Cardiac muscle cell (in vitro differentiated cells and primary cell): ENCODE measurements at places on chromosomes 16 and 17. TPM values are rescaled to one million over a fixed set of nuclear protein-coding genes. Genes with fewer than 3 reads are reported as not detected.

DNA sequence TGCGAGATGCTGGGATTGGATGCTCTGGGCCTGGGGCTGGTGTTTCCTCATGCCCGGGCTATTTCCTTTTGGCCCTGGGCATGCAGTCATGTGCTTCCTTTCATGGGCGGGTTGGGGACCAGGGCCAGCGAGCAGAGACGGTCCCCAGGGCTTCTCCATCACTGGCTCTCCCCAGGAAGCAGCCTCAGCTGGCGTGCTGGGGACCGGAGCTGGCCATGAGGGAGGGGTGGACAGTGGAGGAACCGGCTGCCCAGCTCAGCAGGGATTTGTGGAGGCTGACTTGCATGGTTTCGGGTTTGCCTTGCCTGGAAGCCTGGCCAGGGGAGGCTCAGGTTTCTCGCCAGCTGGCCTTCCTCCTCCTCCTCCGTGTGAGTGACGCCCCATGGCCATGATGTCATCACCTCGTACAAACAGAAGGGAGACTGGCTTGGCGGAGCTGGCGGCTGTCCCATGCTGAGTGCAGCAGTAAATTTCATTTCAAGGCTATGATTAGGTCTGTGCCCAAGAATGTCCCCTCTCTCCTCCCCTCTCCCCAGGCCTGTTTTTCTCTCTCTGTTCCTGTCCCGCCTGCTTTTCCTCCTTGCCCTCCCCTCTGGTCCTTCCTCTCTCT, 8.9 kb upstream of the TIMP2 start:
- H3K27me3 ChIP-seq: no peaks in the 10 kb centered on the region
- no peaks in the 10 kb centered on the region for H3K4me1 ChIP-seq
- DNase-seq: peak; percentile 99
- no peaks in the 10 kb centered on the region for H3K36me3 ChIP-seq
- H3K27ac ChIP-seq: no peak overlapping the region

Gene AKAP1
- 65.4 and 81.4 TPM in 2 replicates for total RNA-seq

- no peaks in the 10 kb centered on the region for H3K36me3 ChIP-seq
- H3K4me3 ChIP-seq: no peak overlapping the region
- H3K4me1 ChIP-seq: peaks cover 18% of the 10 kb centered on the region
- DNase-seq: no peak
- H3K27ac ChIP-seq: no peak overlapping the region
- H3K27me3 ChIP-seq: no peaks in the 10 kb centered on the region
These were observed 173.8 kb downstream of the SEC14L1 start for GRCh38 chr17:77314601-77315000.

GRCh38 chr17:8153525-8153956, 1.3 kb upstream of the PER1 start:
- peak overlapping the region; percentile 88 for H3K27ac ChIP-seq
- no peak overlapping the region for H3K4me3 ChIP-seq
- no peaks in the 10 kb centered on the region for H3K27me3 ChIP-seq
- peaks cover 11% of the 10 kb centered on the region for H3K36me3 ChIP-seq

DNA sequence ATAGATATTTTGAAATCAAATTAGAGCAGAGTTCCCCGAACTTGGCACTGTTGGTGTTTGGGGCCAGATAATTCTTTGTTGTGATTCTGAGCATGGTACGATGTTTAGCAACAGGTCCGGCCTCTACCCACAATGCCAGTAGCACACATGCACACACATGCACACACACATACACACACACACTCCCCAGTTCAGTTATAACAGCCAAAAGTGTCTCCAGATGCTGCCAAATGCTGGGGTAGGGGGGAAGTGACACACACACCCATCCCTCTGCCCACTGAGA, 96.8 kb upstream of the PSMD7 start:
- no peak overlapping the region for H3K27ac ChIP-seq
- DNase-seq: no peak
- no peaks in the 10 kb centered on the region for H3K4me1 ChIP-seq
- H3K36me3 ChIP-seq: no peaks in the 10 kb centered on the region

- H3K27me3 ChIP-seq: no peaks in the 10 kb centered on the region
- peaks cover 32% of the 10 kb centered on the region for H3K4me1 ChIP-seq
- no peak for DNase-seq
- H3K4me3 ChIP-seq: no peak overlapping the region
- H3K27ac ChIP-seq: no peak overlapping the region
These were observed 22.7 kb downstream of the HAPSTR1 start for GRCh38 chr16:9114112-9114511.

DNA sequence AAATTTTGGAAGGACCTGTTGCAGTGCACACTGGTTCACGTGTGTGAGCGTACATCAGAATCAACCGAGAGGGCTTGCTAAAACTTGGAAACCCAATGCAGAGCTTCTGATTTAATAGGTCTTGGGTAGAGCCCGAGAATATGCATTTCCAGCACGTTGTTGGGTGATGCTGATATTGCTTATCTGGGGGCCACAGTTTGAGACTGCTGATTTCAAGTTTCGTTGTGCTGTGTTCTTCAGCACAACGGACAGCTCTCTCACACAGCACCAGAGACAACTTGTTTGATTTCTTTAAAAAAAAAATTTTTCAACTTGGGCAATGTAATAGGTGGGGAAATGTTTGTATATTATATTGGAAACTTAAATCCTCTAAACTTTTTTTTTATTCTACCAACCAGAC, 9.4 kb downstream of the OR4D2 start:
- peak; percentile 37 for DNase-seq
- no peaks in the 10 kb centered on the region for H3K36me3 ChIP-seq
- H3K4me3 ChIP-seq: no peak overlapping the region
- no peaks in the 10 kb centered on the region for H3K27me3 ChIP-seq
- H3K27ac ChIP-seq: no peak overlapping the region

Gene CTF1
- total RNA-seq: 4.9 and 5.0 TPM in 2 replicates

Gene CHST4
- 0.63 TPM in 1 of 2 replicates, not detected in the other for total RNA-seq

Gene ATAD5
- total RNA-seq: 3.2 and 6.3 TPM in 2 replicates

- no peaks in the 10 kb centered on the region for H3K4me1 ChIP-seq
- H3K4me3 ChIP-seq: no peak overlapping the region
- no peak for DNase-seq
- no peaks in the 10 kb centered on the region for H3K36me3 ChIP-seq
- H3K27me3 ChIP-seq: no peaks in the 10 kb centered on the region
- H3K27ac ChIP-seq: no peak overlapping the region
These were observed 32.5 kb upstream of the CDH8 start for GRCh38 chr16:62068747-62069146.

Gene MT4
- not detected in 2 replicates for total RNA-seq

DNA sequence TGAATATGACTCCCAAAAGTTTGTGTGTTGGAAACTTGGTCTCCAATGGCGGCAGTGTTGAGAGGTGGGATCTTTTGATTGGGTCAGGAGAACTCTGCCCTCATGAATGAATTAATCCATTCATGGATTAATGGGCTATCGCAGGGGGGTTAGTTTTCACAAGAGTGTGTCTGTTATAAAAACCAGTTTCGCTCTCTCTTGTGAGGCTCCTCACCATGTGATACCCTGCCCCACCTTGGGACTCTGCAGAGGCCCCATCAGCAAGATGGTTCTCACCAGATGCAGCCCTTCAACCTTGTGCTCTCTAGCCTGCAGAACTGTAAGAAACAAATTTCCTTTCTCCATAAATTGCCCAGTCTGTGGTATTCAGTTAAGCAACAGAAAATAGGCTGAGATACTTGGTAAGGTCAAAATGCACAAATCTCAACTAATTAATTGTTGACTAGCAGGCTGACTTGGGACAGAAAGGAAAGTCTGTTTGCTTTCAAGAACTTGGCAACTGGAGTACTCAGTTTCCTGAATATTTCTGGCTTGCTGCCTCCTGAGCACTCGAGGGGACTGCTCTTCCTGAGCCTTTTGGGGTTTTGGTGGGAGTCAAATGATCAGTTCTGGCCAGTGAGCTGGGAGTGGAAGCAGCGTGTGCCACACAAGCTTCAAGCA, 13.8 kb upstream of the CCL17 start:
- no peaks in the 10 kb centered on the region for H3K27me3 ChIP-seq
- H3K27ac ChIP-seq: no peak overlapping the region
- no peaks in the 10 kb centered on the region for H3K4me1 ChIP-seq
- peak; percentile 70 for DNase-seq

- H3K36me3 ChIP-seq: no peaks in the 10 kb centered on the region
- no peaks in the 10 kb centered on the region for H3K27me3 ChIP-seq
- DNase-seq: peak; percentile 49
- H3K4me1 ChIP-seq: peaks cover 13% of the 10 kb centered on the region
- peak overlapping the region; percentile 82 for H3K4me3 ChIP-seq
These were observed 1.4 kb upstream of the NBR1 start for GRCh38 chr17:43169561-43170139.

GRCh38 chr17:35973333-35974260, 7.7 kb downstream of the CCL16 start:
- no peaks in the 10 kb centered on the region for H3K36me3 ChIP-seq
- DNase-seq: no peak
- H3K27ac ChIP-seq: no peak overlapping the region
- H3K4me1 ChIP-seq: no peaks in the 10 kb centered on the region

- no peaks in the 10 kb centered on the region for H3K36me3 ChIP-seq
- no peaks in the 10 kb centered on the region for H3K4me1 ChIP-seq
- no peaks in the 10 kb centered on the region for H3K27me3 ChIP-seq
- H3K4me3 ChIP-seq: no peak overlapping the region
These were observed 26.9 kb downstream of the IRX5 start for GRCh38 chr16:54957403-54958166.

DNA sequence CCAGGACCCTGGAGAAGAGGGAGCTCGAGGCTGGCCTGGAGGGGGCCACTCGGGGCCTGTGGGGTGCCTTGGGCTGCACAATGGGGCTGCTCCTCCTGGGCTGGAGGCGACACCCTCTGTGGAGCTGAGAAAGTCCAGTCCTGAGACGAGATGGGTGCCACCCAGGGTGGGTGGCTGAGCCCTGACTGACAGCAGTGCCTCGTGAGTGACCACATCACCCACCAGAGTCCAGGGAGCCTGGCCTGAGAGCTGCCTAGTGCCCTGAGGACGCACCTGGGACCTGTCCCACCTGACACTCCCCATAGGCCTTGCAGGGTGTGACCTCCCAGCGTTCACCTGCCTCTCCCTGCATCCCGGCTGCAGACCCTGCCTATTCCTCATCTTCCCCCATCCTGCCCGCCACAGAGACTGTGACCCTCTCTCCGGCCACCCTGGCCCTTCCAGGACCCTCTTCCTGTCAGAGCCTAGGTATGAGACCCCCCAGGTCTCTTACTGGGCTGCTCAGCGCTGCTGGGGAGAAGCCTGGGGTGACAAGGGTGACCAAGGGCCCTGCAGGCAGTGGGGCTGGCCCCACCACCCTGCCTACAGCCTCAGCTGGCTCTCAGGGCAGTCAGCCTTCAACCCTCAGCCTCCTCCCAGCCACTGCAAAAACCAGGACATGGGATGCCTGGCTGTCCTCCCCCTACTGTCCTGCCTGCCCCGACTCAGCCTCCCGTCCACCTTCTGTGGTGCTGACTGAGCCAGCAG, 41.2 kb downstream of the TNFRSF13B start:
- H3K4me1 ChIP-seq: peaks cover 14% of the 10 kb centered on the region
- no peak for DNase-seq
- no peak overlapping the region for H3K27ac ChIP-seq
- H3K27me3 ChIP-seq: no peaks in the 10 kb centered on the region
- no peak overlapping the region for H3K4me3 ChIP-seq
- H3K36me3 ChIP-seq: no peaks in the 10 kb centered on the region

- H3K4me1 ChIP-seq: no peaks in the 10 kb centered on the region
- H3K4me3 ChIP-seq: no peak overlapping the region
- H3K36me3 ChIP-seq: no peaks in the 10 kb centered on the region
- H3K27ac ChIP-seq: no peak overlapping the region
These were observed 151.1 kb upstream of the COX10 start for GRCh38 chr17:13918247-13918646.

- H3K4me1 ChIP-seq: peaks cover 13% of the 10 kb centered on the region
- H3K27me3 ChIP-seq: no peaks in the 10 kb centered on the region
- DNase-seq: no peak
These were observed 2.7 kb downstream of the SULT1A1 start for GRCh38 chr16:28607116-28607623.

GRCh38 chr16:81445966-81446906, 1.6 kb downstream of the CMIP start:
- peaks cover 19% of the 10 kb centered on the region for H3K4me1 ChIP-seq
- peak overlapping the region; percentile 66 for H3K27ac ChIP-seq
- H3K4me3 ChIP-seq: peak overlapping the region; percentile 92
- no peak for DNase-seq

Gene CDK5R1
- total RNA-seq: 1.7 and 3.5 TPM in 2 replicates

GRCh38 chr16:30004424-30004776, 6.4 kb downstream of the DOC2A start:
- no peaks in the 10 kb centered on the region for H3K4me1 ChIP-seq
- peaks cover 6% of the 10 kb centered on the region for H3K27me3 ChIP-seq
- DNase-seq: no peak
- no peak overlapping the region for H3K27ac ChIP-seq
- no peak overlapping the region for H3K4me3 ChIP-seq
- H3K36me3 ChIP-seq: no peaks in the 10 kb centered on the region
